ENCODE measurements at places on chromosomes 16 and 17.

- DNase-seq = no peak
Measured at GRCh38 chr17:13638855-13639458, 37.2 kb upstream of the HS3ST3A1 start.

- DNase-seq = no peak
Measured at GRCh38 chr17:75830164-75831031, 13.8 kb downstream of the UNC13D start.

GRCh38 chr17:50207792-50208567 is 6.5 kb upstream of the COL1A1 start:
- DNase-seq = no peak

- peak; percentile 95 for DNase-seq
Measured at GRCh38 chr17:7988750-7989178, 13.7 kb upstream of the GUCY2D start.

DNA sequence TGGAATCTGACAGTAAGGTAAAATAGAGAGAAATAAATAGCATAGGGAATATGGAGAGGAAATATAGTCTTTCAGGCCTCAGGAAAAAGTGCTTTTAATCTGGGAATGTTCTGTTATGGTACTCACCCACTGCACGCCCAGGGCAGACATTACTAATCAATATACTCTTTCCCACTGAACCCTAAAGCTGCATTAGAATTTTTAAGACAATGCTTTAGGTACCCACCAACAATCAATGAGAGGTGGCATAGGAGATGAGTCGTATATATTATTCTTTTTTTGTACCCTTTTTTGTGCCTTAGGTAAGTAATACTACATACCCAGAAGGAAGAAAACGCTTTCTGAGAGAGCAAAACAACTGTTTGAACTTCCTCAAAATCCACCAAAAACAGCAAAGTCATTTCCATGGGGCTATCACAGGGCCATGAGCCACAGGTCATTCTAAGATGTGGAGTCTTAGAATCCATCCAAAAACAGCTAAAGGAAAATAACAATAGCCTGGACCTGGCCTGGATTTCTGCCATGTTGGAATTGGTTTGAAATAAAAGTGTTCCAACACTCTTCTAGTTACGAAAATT is 542.1 kb downstream of the XYLT1 start:
- no peak for DNase-seq

DNA sequence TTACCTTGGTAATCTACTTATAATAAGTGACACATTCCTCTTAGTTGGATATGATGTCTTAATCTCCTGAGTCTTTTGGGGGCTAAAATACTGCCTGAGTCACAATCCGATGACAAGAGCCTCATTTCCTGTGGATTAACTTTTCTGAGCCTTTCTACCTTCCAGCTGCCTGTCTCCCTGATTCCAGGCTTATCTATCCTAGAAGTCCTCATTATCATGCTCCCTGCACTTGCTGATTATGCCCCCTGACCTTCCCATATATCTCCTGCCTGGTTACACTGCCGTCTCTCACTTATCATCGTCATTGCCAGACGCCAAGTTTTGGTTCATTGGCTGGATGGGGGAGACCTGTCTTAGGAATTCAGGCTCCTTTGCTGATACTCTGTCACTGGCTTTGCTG is 727.4 kb upstream of the CA10 start:
- no peak for DNase-seq

DNA sequence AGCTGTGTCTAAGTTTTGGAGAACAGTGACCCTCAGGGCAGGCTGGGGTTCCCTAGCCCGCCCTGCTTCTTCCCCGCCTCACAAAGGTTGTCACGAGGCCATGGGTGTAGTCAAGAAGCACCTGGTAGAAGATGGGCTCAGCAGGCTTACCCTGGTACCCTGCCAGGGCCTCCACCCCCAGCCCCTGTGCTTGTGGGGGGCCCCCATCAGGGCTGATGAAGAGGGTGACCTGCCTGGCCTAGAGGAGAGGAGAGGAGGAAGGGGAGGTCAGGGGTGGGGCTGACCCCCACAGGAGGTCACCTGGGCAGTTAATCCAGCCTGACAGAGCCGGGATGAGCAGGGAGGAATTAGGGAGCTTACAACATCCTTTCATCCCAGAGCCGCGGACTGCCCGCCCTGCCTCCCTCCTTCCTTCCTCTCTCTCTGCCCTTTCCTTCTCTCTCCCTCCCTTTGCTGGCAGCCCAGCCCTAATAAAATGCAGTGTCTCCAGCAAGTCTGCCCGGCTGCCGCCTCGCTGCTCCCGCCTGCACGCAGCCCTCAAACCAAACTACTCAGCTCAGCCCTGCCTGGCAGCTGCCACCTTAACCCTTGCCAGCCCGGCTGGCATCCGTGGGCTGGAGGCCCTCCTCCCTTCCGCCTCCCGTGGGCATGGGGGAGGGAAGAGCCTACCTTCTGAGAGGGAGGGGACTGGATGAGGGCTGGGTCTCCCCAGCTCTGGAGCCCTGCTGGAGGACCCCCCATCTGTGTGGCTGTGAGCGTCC is 7.2 kb downstream of the DLX3 start:
- peak; percentile 80 for DNase-seq

GRCh38 chr16:68802190-68802589 is 41.1 kb upstream of the TANGO6 start:
- DNase-seq = no peak
